Smooth muscle cell of trachea (primary cell): ENCODE measurements at places on chromosomes 5 and 9. TPM values are rescaled to one million over a fixed set of nuclear protein-coding genes. Genes with fewer than 3 reads are reported as not detected.

The KIAA0825 gene
- 4.0 and 5.5 TPM in 2 replicates for total RNA-seq

The LCN15 gene
- total RNA-seq = under 0.01 TPM in 1 of 2 replicates, not detected in the other

The PCDHB16 gene
- total RNA-seq = 0.15 and 0.50 TPM in 2 replicates

The FCN2 gene
- not detected in 2 replicates for total RNA-seq

The PIK3R1 gene
- 27.2 and 33.1 TPM in 2 replicates for total RNA-seq

The WDR38 gene
- total RNA-seq = not detected in 2 replicates

The IFNK gene
- not detected in 2 replicates for total RNA-seq

The UIMC1 gene
- 24.5 and 33.3 TPM in 2 replicates for total RNA-seq

The PPP6C gene
- total RNA-seq = 12.1 and 15.6 TPM in 2 replicates

The RNF183 gene
- not detected in 2 replicates for total RNA-seq

The UNC13B gene
- total RNA-seq = 42.5 and 43.8 TPM in 2 replicates

The ADGRD2 gene
- total RNA-seq = not detected in 2 replicates

The LCN12 gene
- total RNA-seq = not detected in 2 replicates

The TSSK1B gene
- 0.15 and 0.50 TPM in 2 replicates for total RNA-seq

The PTGS1 gene
- 44.8 and 67.8 TPM in 2 replicates for total RNA-seq

The SPINK1 gene
- total RNA-seq = not detected in 2 replicates

The KCNT1 gene
- not detected in 2 replicates for total RNA-seq

The SAP30L gene
- total RNA-seq = 25.7 and 26.5 TPM in 2 replicates

The SPATA9 gene
- total RNA-seq = 0.29 and 0.33 TPM in 2 replicates

The ABO gene
- not detected in 2 replicates for total RNA-seq

The ASPN gene
- 7.1 and 15.2 TPM in 2 replicates for total RNA-seq

The KLF4 gene
- total RNA-seq = 27.2 and 60.2 TPM in 2 replicates

The TLR4 gene
- total RNA-seq = 1.9 and 6.0 TPM in 2 replicates

The MAMDC2 gene
- 3.2 and 3.8 TPM in 2 replicates for total RNA-seq

The SEPTIN8 gene
- 53.4 and 74.6 TPM in 2 replicates for total RNA-seq

The ARSI gene
- total RNA-seq = 12.1 and 18.9 TPM in 2 replicates

The CAVIN4 gene
- total RNA-seq = 1.2 and 1.7 TPM in 2 replicates

The SV2C gene
- not detected in 2 replicates for total RNA-seq

The OR1J1 gene
- not detected in 2 replicates for total RNA-seq

The CCDC183 gene
- total RNA-seq = 0.15 and 0.33 TPM in 2 replicates

The DMRT3 gene
- total RNA-seq = not detected in 2 replicates

The PLPP7 gene
- 9.3 and 13.2 TPM in 2 replicates for total RNA-seq

The TAF11L10 gene
- not detected in 2 replicates for total RNA-seq

The SLC35D2 gene
- total RNA-seq = 22.5 and 26.9 TPM in 2 replicates

The TAF1L gene
- total RNA-seq = under 0.01 TPM in 2 replicates

The SHC3 gene
- total RNA-seq = 24.9 and 61.4 TPM in 2 replicates

The C9 gene
- under 0.01 TPM in 1 of 2 replicates, not detected in the other for total RNA-seq

The ACOT12 gene
- total RNA-seq = 1.6 and 2.2 TPM in 2 replicates

The PROB1 gene
- total RNA-seq = 1.2 and 2.6 TPM in 2 replicates

The SLC9A3 gene
- total RNA-seq = 0.87 and 1.3 TPM in 2 replicates

The GPX8 gene
- total RNA-seq = 124 and 134 TPM in 2 replicates

The C5orf58 gene
- total RNA-seq = not detected in 2 replicates

The NUTM2F gene
- total RNA-seq = not detected in 2 replicates

The IGFBPL1 gene
- total RNA-seq = not detected in 2 replicates

The TTC23L gene
- total RNA-seq = under 0.01 and 0.87 TPM in 2 replicates

The SCGB3A2 gene
- total RNA-seq = not detected in 2 replicates

The PBX3 gene
- 103 and 184 TPM in 2 replicates for total RNA-seq

The LCN9 gene
- not detected in 2 replicates for total RNA-seq

The NTNG2 gene
- 2.0 and 4.8 TPM in 2 replicates for total RNA-seq

The POLR3G gene
- total RNA-seq = 6.9 and 11.1 TPM in 2 replicates

The GRIA1 gene
- under 0.01 and 0.50 TPM in 2 replicates for total RNA-seq

The MARCOL gene
- total RNA-seq = not detected in 2 replicates

The SETD9 gene
- 11.7 and 17.6 TPM in 2 replicates for total RNA-seq

The ZNF367 gene
- 0.99 and 6.8 TPM in 2 replicates for total RNA-seq

The TMEM174 gene
- not detected in 2 replicates for total RNA-seq

The GAS1 gene
- 37.4 and 58.1 TPM in 2 replicates for total RNA-seq
